Pulmonary artery endothelial cell (primary cell): ENCODE measurements at places on chromosomes 7 and 10. TPM values are rescaled to one million over a fixed set of nuclear protein-coding genes. Genes with fewer than 3 reads are reported as not detected.

DNA sequence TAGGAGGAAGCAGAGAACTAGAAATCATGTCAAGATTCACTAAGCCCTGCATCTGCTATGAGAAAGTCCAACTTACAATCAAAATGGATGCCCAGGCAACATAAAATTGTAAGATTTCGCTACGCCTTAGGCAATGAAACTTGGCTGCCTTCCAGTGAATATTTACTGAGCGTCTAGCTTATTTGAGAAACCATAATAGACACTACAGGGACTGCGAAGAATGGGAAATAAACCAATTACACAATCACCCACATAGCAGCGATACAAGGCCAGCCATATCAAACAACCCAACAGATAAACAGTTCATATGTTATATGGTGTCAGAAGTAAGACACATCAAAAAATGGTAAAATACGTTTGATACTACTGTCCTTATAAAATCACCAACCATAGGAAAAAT, 545.0 kb upstream of the C7orf33 start:
- no peak for DNase-seq

PNLIPRP3 gene
- total RNA-seq = not detected in 2 replicates

DNA sequence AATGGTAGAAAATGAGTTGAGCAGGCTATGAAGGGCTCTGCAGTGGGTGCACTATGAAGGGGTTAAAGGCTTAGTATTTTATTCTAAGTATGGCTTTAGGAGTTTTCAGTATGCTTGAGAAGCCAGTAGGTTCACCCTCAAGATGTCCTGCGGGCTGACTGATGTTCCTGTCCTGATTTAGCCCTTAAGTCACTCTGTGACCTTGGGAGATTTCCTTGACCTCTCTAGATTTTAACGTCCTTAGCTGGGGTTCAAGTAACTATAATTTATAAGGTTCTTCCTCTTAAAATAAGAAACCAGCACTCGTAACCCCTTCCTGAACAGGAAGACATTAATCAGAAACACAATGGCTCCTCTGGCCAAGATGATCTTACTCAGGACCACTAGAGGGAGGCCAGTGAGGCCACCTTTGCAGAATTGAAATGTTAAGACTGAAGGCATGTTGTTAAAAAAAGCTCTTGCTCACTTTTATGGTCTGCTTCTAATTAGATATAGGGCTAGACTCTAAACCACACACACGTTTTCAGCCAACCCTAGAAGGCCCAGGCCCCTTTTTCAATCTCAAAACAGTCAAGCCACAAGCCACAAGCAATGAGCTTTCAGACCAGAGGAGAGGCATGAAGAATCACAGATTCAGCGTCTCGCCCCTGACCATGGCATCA, 41.9 kb downstream of the CDK1 start:
- peak; percentile 20 for DNase-seq

MYL10 gene
- total RNA-seq = not detected in 2 replicates

CYP26A1 gene
- 0.07 and 0.21 TPM in 2 replicates for total RNA-seq

- no peak for DNase-seq
These were observed 2.9 kb upstream of the XPNPEP1 start for GRCh38 chr10:109926061-109926745.

DNA sequence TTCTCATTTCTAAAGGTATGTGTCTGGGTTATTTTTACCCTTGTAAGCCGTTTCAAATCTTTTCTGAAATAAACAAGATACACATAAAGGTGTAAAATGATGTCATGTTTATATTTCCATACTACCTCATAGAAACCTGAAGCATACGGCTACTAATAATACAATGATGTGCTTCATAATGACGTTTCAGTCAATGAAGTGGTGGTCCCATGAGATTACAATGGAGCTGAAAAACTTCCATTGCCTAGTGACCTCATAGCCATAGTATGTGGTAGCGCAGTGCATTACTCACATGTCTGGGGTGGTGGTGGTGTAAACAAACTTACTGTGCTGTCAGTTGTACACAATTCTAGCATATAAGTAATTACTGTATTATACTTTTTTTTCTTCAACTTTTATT, 24.9 kb downstream of the EPDR1 start:
- no peak for DNase-seq

AVPI1 gene
- 2.4 and 3.2 TPM in 2 replicates for total RNA-seq

CAMK2B gene
- 1.7 and 2.7 TPM in 2 replicates for total RNA-seq

GRCh38 chr10:31353574-31353973, 34.6 kb downstream of the ZEB1 start:
- peak; percentile 26 for DNase-seq

GRCh38 chr7:154680894-154681659, 321.8 kb downstream of the PAXIP1 start:
- DNase-seq = no peak

DNA sequence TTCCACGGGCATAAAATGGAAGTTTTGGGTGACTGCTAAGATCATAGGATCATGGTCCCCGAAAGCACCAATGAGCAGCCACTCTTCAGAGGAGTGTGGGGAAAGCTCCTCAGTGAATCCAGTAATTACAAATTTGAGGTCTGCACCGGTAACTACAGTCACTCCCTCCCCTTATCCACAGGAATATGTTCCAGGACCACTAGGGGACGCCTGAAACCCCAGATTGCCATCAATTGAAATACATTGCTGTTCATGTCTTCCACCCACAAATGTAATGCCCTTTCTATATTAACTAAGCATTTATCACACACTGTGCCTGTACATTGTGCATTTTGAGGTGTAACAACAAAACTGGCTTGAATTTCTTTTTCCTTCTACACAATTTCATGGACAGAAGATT, 447.9 kb upstream of the PFKP start:
- DNase-seq = no peak

DNA sequence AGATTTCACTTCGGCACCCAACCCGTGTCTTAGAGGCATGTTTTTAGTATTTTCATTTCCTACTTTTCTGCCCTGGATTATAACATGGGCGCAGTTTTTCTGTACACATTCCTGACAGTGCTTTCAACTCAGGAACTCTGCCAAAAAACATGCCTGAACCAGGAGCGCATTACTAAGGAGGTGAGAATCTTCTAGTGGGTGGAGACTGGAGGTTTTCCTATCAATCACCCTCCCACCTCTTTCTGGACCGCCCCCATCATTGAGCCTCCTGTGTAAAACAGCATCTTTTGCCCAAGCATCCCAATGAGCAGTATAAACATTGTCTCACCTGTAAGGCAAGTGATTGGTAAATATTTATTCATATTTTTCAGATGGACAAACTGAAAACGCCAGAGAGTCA, 53.2 kb downstream of the STK17A start:
- no peak for DNase-seq

DNA sequence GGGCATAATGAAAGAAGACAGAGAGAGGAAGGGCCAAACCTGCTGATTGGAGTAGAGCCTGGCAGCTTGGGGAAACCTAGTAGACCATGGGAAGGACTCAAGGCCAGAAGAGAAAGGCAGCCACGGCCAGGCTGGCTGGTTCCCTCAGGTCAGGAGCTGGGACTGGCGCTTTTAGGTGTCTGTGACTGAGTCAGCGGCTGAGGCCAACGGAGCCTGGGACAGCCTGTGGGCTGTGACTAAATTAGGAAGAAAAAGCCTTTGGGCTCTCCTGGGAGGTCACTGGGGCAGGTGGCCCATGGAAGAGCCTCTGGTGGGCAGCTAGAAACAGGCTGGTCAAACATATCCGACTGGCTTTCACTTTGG, 108.9 kb upstream of the PDCD4 start:
- DNase-seq = no peak

DNA sequence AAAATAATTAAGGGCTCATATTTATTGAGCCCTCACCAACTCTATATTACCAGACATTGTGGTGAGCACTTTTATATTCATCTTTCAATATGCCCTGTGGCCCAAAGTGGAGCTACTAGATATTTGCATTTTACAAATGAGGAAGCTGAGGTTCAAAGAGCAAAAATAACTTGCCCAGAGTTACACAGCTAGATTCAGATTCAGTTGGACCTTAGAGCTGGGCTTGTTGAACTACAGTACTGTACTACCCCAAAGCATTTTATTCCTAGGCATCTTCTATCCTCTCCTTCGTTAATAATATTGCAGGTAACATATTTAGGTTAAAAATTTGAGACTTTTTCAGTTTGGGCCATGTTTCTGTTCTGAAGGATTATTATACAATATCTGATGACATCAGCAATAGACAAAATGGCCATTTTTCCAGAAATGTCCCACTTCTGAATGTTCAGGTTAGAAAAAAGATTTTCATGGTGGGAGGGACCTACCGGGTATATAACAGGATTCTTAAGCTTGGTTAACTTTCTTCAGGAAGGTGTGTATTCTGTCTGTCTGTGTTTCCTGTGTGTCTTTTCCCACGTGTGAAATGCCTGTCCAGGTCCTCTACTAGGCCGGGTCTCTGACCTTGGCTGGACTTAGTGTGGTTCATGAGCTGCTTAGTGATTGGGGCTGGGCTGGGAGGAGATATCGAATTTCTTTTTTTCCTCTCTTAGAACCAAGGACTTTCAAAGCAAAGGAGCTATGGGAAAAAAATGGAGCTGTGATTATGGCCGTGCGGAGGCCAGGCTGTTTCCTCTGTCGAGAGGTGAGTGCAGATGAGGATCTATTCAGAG, 13.6 kb downstream of the PRXL2A start:
- no peak for DNase-seq

DNA sequence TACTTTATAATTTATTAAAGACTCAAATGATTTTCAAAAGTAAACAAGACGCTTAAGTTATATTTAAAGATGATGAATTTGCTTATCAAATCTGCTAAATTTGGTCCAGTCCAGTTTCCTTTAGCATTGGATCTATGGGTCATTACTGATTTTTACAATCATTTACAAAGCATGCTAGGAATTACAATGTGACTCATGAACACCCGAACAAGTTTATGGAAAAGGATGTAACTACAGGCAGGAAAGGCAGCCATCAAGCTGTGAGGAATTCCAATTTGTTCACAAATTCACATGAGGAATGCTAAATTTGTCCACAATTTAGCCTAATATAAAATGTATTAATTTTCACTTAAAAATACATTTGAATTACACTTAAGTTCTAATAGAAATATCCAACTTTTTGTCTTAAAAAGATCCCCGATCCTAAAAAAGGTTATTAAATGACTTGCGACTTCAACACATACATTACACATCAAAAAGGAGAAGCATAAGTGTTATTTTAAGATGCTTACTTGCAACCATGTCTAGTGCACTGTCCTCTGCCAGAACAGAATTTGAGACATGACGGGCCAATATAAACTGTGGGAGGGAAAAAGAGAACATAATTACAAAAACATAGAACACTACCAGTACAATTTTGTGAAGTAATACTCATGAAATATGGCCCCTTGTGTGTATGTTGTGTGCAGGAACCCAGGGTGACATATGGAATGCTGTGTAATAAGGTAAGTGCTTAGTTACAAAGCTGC, 194.2 kb upstream of the SLC26A5 start:
- no peak for DNase-seq

GRCh38 chr7:13850185-13850752, 139.2 kb downstream of the ETV1 start:
- peak; percentile 24 for DNase-seq

LIPM gene
- total RNA-seq = not detected in 2 replicates

CFAP46 gene
- total RNA-seq = 1.1 and 3.0 TPM in 2 replicates

GRCh38 chr10:352476-353235, 217.4 kb downstream of the ZMYND11 start:
- no peak for DNase-seq

CNPY4 gene
- 34.7 and 51.5 TPM in 2 replicates for total RNA-seq

BRAF gene
- total RNA-seq = 12.5 and 17.4 TPM in 2 replicates

DNA sequence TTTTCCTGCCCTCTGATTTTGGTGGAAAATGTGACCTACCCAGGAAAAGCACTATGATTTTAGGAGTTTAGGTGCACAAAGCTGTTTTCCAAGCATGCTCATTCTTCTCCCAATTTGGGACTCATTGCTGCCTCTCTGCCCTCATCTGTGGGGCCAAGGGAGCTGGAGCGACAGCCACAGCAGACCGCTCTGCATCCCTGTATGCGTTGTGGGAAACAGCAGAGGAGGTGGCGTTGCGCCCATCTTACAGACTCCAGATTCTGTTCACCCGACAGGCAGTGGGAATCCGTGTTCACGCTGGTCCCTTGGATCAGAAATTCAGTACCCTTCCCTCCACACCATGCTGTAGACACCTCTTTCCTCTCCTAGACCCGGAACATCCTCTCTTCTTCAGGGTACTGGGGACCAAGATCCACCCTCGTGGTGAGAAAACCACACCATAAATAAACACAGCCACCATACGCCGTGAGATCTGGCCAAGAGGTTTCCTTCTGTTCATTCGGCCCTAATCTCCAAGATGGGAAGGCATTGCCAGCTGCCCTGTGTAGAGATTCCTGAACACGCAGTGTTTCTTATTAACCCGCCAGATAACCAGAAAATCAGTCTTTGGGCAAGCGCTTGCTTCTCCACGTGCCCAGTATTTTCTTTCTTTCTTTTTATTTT, 87.9 kb downstream of the CUX1 start:
- no peak for DNase-seq

- no peak for DNase-seq
These were observed 577.5 kb upstream of the SORCS1 start for GRCh38 chr10:107741971-107742370.

DNA sequence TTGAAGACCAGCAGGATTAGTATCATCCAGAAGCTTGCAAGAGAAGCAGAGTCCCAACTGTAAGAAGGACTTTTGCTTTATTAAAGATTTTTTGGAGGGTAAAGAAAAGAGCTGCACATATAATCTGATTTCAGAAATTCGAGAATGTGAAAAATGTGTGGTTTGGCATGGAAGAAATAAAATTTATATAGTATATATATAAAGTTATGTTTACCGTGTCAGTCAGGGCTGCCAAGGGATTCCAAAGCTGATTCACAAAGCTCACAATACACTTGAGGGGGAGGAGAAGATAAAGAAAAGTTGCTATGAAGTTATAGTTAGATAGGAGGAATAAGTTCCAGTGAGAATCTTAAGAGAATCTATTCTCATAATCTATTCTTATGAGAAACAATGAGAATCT, 231.8 kb upstream of the CACNA2D1 start:
- no peak for DNase-seq

- no peak for DNase-seq
These were observed 23.0 kb upstream of the GRID1 start for GRCh38 chr10:86389441-86390193.

DNA sequence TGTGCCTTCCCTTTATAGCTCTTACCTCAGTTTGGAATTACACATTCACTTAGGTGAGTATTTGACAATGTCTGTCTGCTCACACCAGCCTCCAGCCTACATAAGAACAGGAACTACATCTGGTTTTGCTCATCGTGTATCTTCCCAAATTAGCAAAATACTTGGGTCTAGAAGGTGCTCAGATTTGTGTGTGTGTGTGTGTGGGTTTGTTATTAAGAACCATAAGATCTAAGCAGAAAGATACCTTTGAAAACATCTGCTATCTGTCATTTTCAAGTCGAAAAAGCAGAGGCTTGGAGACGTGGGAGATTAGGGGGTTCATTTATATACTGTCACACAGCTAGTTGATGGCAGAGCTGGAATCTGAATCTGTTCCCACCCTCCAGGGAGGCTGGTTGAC, 14.8 kb upstream of the LAMB4 start:
- DNase-seq = no peak

GRCh38 chr7:32536585-32536984, 41.3 kb downstream of the AVL9 start:
- peak; percentile 48 for DNase-seq
